ENCODE measurements at places on chromosomes 16 and 17.

GRCh38 chr17:60627124-60627523 is 27.1 kb downstream of the PPM1D start:
- DNase-seq = no peak

DNA sequence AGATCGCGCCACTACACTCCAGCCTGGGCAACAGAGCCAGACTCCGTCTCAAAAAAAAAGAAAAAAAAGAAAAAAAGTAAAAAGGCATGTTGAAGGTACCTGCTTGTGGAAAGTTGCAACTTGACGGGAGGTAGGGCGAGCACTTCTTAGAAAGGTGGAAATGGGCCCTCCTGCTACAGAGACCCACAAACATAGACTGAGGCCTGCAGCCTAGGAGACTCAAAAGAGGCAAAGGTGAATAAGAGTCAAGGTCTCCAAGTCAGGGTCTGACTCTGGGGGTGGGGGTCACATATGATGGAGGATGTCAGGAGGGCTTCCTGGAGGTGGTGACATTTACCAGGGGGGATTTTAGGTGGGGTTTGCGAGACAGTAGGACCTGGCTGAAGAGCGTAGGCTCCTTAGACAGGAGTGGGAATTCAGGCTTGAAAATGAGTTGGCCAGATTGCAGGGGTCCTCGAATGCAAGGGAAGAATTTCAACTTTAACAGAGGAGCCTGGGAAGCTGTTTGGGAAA is 303.0 kb downstream of the SEC14L1 start:
- no peak for DNase-seq

GRCh38 chr17:80377798-80378197 is 37.2 kb upstream of the ENDOV start:
- DNase-seq = no peak

GRCh38 chr17:39678340-39679116 is 9.3 kb downstream of the PGAP3 start:
- DNase-seq = no peak

- DNase-seq = no peak
Observed at GRCh38 chr17:65058146-65058545, 1.6 kb upstream of the GNA13 start.

GRCh38 chr17:78125138-78125913 is 3.2 kb downstream of the TMC6 start:
- peak; percentile 72 for DNase-seq

DNA sequence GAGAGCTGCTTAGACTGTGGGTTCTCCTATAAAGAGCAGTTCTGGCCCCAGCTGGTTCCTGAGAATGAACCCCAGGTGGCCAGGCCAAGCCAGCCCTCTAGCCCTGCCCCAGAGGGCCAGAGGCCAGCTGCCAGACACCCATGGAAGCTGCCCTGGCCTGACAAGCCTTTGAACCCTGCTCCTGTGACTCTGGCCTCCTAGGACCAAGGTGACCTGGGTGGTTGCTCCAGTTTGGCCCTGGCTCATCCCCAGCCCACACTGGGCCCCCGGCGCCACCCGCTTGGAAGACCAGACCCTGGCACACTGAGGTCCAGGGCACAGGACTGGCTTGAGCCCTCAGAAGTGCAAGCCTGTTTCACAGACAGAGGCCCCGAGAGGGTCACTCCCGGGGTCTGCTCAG is 6.8 kb upstream of the KCNJ12 start:
- DNase-seq = no peak

DNA sequence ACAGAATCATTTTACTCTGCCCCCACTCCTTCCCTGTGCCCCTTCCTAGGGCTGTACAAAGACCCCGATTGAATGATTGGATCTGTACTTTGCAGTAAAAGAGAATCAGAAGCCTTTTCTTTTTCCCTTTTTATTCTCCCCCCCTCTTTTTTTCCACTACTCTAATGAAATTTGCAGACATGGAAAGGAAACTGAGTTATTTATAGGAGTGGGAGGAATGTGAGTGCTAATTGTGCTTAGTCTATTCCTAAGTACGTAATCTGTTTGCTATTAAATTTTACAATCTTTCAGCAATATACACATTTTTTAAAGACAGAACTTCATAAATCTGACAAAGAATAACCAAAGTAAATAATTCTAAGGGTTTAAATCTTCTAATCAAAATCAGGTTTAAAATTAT is 314.3 kb downstream of the MAP2K6 start:
- DNase-seq = no peak

DNA sequence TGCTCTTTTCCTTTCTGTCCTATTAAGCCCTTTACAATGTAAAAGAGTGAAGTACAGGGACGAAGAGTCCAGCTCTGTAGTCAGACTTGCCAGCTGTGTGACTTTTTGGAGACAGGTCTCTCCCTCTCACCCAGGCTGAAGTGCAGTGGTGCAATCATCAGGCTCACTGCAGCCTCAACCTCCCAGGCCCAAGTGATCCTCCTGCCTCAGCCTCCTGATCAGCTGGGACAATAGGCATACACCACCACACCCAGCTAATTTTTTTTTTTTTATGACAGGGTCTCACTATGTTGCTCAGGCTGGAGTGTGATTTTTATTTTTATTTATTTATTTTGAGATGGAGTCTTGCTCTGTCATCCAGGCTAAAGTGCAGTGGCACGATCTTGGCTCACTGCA is 7.1 kb upstream of the ITPRIPL2 start:
- no peak for DNase-seq

- no peak for DNase-seq
Observed at GRCh38 chr17:17275971-17276370, 5.1 kb downstream of the COPS3 start.

GRCh38 chr17:6927290-6928126 is 68.3 kb upstream of the ALOX12 start:
- DNase-seq = no peak

DNA sequence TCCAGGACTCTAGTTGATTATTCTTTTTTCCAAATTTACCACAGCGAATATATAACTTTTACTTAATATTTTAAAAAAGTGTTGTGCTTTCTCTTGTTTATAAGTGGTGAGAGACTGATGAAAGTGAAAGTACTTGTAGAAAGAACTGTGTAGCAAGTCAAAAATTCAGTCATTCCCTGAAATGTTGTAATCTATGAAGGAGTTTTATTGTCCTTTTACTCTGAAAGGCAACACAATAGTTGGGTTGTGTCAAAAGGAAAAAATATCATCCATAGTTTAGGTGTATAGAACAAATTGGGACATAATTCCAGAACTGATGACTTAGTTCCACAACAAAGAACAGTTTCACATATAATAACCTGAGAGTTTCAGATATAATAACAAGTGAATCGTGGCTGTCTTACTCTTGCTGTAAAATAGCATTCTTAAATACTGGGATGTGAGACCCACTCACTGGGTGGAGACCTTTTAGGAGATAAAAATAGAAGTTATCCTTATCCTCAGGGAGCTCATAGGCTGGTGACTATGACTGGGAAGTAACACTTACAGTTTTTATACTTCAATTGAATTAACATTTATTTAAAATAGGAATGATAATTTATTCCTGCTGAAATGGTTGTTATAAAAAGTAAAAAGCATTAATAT is 20.6 kb downstream of the CYB5B start:
- no peak for DNase-seq

- no peak for DNase-seq
Observed at GRCh38 chr17:1583556-1583955, 21.0 kb upstream of the PITPNA start.

GRCh38 chr17:32629563-32630190 is 142.9 kb downstream of the CDK5R1 start:
- DNase-seq = peak; percentile 14

- DNase-seq = peak; percentile 87
Observed at GRCh38 chr17:42266918-42267766, 9.0 kb downstream of the STAT5B start.

DNA sequence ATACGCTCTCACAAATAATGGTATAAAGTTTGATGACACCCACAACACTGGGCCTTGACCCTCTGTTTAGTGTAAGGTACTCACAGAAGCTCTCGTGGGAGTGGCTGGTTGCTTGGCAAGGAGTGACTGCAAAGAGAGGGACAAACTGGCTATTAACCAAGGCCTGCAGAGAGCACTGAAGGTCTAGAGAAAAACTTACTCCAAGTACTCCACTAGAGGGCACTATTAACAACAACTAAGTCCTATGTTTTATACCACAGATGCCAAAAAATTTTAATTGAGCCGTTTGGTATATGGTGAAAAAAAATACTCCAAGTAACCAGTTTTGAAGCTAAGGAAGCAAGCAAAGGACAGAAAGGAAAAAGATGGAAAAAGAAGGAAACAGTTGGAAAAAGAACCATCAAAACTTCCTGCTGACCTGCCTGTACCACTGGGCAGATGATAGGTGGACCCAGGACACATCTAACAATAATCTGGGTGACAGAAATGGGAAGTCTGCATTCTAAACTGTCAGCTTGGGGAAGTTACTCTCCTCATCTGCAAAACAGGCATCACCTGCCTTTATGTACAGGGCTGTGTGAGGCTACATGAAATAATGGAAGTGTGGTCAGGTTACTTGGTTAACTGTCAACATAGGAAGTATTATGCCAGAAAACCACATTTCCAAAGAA is 23.2 kb downstream of the DYNC1LI2 start:
- no peak for DNase-seq

- no peak for DNase-seq
Observed at GRCh38 chr16:1272453-1273198, 16.8 kb downstream of the TPSD1 start.

GRCh38 chr17:13425390-13425789 is 176.3 kb downstream of the HS3ST3A1 start:
- DNase-seq = no peak

GRCh38 chr16:68380676-68381362 is 67.5 kb downstream of the SMPD3 start:
- DNase-seq = no peak

- DNase-seq = no peak
Observed at GRCh38 chr16:86378128-86378527, 132.2 kb upstream of the FOXF1 start.

DNA sequence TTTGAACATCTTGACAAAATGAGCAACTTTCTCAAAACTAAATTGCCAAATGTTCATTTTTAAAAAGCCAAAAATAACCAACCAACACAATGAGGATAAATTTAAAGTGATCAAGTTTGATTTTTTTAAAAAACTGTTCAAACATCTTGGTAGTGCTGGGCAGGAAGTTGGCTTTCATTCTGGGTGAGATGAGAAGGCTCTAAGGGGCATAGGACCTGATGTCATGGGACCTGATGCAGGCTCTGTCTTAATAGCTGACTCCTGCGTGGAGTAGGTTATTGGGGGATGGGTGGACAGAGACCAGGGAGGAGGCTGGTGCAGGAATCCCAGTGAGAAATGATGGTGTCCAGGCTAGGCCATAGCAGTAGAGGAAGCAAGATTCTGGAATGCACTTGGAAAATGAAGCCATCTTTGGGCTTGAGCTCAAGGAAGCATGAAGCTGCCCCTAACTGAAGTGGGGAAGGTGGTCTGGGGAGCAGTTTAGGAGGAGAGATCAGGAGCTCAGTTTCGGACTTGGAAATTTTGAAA is 20.4 kb downstream of the NLRC5 start:
- DNase-seq = no peak

- DNase-seq = no peak
Observed at GRCh38 chr17:11331547-11332513, 90.8 kb downstream of the SHISA6 start.

GRCh38 chr17:47896672-47897490 is 845 bp downstream of the SP2 start:
- DNase-seq = no peak

- no peak for DNase-seq
Observed at GRCh38 chr16:31360251-31360650, 5.3 kb downstream of the ITGAX start.

DNA sequence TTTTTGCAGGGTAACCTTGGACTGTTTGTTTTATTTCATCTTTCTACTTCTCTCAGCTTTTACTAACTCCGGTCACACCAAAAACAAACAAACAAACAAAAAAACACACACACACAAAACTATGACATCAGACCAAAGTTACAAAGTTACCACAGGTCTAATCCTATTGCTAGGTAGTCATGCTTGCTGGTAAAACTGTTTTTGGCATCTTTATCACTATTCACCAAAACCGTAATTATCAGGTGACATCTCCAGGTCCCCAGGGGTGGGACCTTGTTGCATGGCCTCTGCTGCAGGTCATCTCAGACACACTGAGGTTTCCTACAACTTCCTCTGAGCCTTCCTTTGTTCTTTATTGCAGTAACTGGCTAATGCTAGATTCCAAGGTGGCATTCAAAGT is 162.3 kb downstream of the ABCA8 start:
- DNase-seq = no peak

DNA sequence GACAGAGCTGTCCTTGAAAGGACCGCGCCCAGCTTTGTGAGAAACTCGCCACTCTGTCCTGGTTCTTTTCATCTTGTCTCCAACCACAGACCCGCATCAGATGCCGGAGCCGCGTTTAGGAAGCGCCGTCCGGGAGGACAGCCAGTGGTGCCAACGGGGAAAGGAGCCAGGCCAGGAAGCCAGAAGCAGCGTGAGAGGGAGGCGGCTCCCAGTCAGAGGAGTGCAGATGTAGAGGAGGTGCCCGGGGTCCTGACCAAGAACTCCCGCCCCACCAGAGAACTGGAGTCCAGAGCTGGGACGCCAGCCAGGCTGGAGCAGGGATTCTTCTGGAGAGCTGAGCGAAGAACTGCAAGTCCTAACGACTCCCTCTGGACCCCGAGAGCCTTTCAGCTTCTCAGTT is 49.3 kb upstream of the TNRC6C start:
- DNase-seq = no peak

DNA sequence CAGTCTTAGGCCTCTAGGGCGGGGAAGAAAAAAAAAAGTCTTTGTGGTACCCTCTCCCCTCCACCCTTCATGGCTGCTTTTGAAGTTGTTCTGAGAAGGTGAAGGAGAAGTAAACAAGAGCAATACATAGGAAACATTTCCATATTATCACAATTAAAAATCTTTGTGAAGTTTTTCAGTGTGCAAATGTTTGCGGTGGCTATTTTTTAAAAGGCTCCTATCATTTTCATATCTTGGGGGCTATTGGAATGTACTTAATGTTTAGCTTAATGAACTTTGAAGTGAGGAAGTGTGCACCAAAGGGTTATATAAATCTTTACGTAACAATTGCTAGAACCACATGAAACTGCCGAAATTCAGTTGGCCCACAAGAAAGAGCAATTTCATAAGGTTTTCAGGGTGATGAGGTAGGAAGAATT is 7.6 kb downstream of the NOL11 start:
- no peak for DNase-seq

GRCh38 chr17:43907425-43907981 is at the start of gene MPP2:
MPP2 (minus strand) TSS chr17:43907536; CDS start chr17:43904460, 3,076 bp downstream.
- DNase-seq = peak; percentile 32

DNA sequence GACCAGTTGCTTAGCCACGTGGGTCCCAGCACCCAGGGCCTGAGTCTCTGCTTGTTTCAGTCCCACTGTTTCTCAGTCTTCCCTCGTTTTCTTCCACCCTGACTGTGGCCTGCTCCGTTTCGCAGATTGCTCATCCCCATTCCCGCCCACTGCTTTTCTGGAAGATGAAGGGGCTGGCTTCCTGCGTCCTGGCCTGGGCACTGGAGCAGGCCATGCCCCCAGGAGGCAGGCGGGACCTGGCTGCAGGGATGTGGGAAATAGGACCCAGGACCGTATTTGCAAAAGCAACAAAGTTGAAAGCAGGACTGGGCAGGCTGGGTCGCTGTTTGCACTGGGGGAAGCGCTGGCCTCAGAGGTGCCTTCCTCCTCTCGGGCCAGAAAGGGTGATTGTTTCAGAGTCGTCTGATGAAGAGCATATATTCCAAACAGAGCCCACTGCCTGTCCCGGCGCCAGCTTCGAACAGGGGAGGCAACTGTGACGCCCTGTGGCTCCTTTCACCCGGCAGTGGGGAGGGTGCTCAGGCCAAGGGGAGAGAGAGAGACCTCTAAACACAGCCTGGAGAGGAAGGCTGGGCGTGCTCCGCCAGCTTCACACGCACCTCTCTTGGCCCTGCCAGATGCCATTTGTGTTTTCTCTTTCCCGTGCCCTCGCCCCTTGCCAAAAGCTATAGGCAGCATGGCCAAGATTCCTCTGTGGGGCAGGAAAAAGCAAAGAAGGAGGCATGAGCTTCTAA is 108.6 kb downstream of the CMIP start:
- DNase-seq = no peak

All from T-helper 2 cell (primary cell).